ENCODE measurements at places on chromosomes 13 and 19. TPM values are rescaled to one million over a fixed set of nuclear protein-coding genes. Genes with fewer than 3 reads are reported as not detected.

MAST1 gene
- 0.31 TPM for total RNA-seq

GRCh38 chr13:37595162-37595561 lies 3.4 kb downstream of the POSTN start:
- no peak for DNase-seq

- no peak for DNase-seq
Observed at GRCh38 chr13:46572752-46573431, 19.9 kb downstream of the LRCH1 start.

GRCh38 chr13:24081387-24081786 lies 79.1 kb upstream of the SPATA13 start:
- no peak for DNase-seq

DNA sequence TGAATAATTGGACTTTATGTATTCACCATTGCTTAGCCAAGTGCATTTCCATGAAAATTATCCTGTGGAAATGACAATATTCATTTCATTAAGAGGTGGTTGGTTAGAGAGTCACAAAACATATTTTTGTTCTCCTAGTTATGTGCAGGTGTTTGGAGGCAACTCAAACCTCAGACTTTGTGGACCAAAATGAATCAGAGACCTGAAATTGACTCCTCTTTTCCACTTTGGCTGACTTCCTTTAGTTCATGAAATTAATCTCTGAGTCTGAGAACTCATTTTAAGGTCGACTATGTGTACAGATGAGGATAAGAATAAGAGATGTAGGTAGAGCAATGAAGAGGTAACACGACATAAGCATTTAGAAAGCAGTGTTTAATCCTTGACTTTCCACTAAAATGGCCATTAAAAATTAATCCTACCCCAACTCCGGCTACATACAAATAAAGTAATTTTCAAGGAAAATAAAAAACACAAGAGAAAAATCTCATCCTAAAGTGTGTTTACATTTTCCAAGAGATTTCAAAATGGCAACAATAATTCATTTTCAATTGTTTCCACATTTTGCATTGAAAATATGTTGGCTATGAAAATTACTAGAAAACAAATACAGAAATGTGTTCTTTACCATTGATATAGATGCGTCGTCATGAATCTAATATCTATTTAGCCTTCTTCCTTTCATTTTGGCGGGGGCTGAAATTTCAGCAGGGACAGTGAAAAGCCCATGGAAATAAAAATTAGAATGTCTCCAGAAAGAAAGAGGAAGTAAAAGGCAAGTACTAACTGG lies 185.4 kb upstream of the CSNK1A1L start:
- DNase-seq, result no peak
